ENCODE measurements at places on chromosomes 2 and 18.

GRCh38 chr2:11097038-11097720, 58.1 kb upstream of the SLC66A3 start:
- DNase-seq, result no peak

GRCh38 chr2:234038076-234038802, 12.3 kb upstream of the SPP2 start:
- DNase-seq, result peak; percentile 28

DNA sequence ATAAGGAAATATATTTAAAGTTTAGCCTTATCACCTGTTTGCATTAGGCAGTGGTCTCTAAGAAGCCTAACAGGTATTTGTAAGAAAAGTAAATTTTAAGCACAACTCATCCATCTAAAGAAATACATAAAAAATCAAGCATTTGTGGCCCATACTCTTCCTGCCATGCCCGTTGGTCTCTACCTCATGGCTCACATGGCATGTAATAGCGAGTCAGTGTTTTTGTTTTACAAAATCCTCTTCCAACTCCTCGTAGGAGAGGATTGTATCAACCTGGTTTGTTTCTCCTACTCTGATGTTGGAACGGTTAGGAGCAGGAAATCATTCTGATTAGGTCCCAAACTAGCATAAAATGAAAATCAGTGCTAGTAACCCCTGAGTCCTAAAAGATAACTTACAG, 91.8 kb downstream of the FMNL2 start:
- DNase-seq, result no peak

GRCh38 chr2:191206613-191207471, 38.4 kb upstream of the MYO1B start:
- DNase-seq, result no peak

- DNase-seq, result no peak
Measured at GRCh38 chr2:217843324-217843723, 159.5 kb downstream of the TNS1 start.

- DNase-seq, result no peak
Measured at GRCh38 chr2:137964066-137964858, at the start of gene HNMT. HNMT (plus strand) TSS chr2:137964473; CDS start chr2:137964492, 19 bp downstream.
